ENCODE measurements at places on chromosomes 5 and 9.

GRCh38 chr9:86983620-86984259, 36.4 kb upstream of the GAS1 start:
- no peak for DNase-seq

DNA sequence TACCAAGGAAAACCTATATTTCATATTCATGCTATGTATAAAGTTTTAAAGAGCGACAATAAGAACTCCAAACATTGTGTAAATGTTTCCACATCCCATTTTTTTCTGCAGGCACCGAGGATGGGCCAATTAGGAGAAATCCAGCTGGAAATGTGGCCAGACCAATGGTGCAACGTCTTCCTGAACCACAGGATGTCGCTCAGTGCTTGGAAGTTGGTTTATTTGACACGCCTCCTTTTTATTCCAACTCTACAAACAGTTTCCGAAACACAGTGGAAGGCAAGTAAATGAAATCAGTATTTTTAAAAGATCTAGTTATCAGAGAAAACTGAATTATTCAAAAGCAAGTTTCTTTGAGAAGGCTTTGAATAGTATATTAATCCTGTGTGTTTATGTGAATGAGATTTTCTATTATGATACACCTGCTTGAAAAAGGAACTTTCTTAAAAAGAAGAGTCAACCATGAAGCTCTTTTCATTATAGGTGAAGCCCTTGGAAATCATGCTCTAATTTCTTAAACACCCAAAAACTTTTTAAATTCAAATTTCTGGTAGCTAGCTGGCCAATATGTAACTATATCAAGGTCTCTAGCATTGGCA, 9.1 kb downstream of the TYRP1 start:
- no peak for DNase-seq

GRCh38 chr9:134234001-134234660, 69.8 kb upstream of the RNU6ATAC start:
- DNase-seq = no peak

DNA sequence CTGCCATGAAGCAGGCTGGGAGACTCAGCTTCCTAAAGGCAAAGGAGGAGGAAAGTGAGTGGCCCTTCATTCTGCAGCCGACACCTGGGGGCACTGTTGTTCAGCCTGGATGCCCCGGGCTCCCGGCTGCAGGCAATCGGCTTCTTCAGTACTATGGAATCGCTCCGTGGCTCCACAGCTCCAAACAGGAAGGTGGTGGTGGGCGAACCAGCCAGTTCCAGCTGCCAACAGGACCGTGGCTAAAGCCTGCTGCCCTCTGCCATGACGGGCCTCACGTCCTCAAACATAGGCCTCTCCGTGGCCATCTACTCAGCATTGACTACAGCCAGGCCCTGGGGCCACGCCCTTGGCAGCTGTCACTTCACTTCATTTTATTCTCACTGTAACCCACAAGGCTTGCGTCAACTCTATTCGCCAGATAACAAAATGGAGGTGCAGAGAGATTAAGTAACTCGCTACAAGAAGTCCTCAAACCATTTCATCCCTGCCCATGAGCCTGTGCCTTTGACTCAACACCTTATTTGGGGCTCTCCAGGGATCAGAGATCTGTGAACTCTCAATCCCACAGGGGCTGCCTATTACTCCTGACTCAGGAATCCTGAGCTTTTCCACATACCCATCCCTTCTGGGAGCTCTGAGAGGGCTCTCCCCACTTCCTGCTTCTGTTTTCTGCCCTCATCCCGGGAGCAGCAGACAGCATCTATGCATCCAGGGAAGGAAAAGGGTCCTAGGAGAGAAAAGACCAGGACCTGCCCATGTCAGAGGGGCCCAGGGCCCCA, 38.0 kb downstream of the PAX5 start:
- DNase-seq = peak; percentile 34

- DNase-seq = no peak
Observed at GRCh38 chr5:116144103-116144502, 59.3 kb downstream of the COMMD10 start.

DNA sequence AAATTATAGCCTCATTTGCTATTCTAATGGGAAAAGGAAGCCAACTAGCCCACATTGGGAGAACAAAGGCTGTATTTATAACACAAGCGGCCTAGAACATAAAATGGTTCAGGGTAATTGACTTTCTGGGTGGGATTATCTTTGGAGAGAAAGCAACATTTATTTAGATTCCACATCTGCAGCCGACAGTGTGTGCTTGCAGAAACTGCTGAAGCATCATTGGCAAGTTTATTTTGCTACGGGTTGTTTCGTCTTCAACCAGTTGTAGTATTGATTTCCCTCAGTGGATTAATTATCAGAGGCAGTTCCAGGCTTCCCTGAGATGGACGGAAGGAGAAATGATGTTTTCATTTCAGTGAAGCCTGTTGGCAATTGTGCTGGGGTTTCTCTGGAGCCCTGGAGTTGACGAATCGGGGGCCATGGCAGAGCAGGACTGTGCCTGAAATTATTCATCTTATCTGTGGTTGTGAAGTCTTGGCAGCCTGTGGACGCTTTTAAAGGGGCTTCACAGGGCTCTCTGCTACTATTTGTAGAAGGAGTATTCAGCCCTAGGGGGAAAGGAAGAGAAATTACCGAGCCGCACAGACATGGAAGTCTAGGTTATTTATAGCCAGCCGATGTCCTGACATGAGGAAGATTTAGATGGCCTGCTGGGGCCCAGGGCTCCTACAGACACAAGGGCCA, 290.6 kb upstream of the IRX4 start:
- DNase-seq = no peak

DNA sequence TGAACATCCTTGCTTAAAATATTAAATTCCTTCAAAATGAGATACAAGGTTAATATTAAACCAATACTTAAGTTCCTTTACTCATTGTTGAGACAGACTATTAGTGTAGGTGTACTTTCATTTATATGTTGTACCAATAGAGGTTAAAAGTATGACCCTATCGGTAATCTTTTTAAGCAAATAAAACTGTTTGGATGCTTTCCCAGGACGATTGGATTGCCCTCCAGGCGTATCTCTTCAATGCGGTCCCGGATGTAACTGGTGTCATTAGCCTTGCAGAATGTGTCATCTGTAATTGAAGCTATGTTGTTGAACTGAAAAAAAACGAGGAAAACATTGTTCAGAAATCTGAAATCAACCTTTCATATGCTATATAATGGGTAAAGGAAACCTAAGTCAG, 18.9 kb downstream of the OGN start:
- DNase-seq = no peak

GRCh38 chr5:127885176-127885575, 182.0 kb downstream of the CCDC192 start:
- DNase-seq = no peak

DNA sequence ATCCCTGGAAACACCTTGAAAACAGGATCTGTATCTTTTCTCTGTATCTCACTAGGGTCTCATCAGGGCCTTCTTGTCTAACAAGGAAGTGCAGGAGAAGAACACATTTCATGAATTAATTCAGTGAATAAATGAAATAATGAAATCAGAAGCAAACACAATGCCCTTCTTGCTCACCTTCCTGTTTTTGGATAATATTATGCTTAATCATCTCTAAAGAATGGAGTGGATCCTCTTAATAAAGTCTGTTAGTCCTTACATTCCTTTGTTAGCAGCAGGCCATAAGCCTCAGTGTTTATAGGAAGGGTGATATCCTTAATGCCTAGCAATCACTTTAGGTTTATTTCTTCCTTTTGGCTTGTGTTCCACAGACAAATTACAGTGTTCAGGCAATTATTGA, 837.1 kb upstream of the SEMA6A start:
- DNase-seq = no peak

- no peak for DNase-seq
Observed at GRCh38 chr9:94900222-94901018, 173.9 kb downstream of the AOPEP start.

DNA sequence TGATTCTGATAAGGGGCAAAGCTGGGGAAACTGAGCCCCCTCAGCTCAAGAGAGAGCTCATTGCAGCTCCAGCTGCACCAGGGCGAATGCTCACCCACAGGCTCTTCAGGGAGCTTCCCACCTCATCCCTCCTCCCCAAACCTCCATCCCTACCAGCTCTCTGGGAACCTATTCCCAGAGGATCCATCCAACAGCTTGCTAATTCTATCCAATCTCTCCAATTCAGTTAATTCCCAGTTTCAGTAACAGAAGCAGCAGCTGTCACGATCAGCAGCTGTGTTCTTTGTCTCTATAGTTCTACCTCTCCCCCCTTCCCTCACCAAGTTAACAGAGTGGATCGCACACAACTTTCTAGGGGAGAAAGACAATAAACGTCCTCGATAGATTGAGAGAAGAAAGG, 135.5 kb upstream of the EFNA5 start:
- no peak for DNase-seq

- no peak for DNase-seq
Observed at GRCh38 chr9:36337002-36337401, 63.1 kb downstream of the RNF38 start.

GRCh38 chr9:130860458-130861316, 25.6 kb downstream of the ABL1 start:
- no peak for DNase-seq

- no peak for DNase-seq
Observed at GRCh38 chr5:156094001-156094400, 233.0 kb upstream of the SGCD start.

DNA sequence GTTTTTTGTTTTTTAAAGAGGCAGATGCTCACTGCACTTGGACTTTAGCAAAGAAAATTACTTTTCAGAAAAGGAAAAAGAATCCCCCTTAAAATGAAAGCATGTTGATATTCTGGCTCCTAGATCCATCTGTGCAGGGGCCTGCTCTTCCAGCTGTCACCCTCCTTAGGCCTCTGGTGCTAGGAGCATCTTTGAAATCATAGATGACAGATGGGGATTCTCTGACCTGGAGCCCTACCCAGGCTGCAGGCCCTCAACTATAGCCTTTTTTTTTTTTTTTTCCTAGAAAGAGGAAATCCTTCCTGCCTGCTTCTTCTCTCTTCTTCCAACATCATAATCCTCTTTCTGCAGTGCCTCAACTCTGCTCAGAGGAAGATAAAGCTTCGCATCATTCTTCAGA, 16.3 kb upstream of the DCP2 start:
- no peak for DNase-seq

DNA sequence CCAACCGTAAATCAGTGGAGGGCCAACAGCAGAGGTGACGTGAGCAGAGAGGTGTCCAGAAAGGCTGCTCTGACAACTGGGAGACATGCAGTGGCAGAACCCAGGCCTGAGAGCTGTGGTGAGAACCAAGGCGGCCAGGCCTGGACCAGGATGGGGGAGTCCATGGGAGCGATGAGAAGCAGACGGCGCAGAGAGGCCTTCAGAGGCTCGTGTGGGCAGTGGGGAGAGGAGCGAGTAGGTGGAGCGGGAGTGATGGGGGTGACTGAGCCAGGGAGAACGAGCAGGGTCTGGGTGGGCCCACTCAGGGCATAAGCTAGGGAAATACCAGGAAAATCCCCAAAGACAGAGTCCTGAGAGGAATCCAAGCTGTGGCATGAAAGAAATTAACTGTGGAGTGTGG, 7.9 kb upstream of the IL3 start:
- no peak for DNase-seq

GRCh38 chr5:150411245-150411979, 1.3 kb downstream of the CD74 start:
- no peak for DNase-seq

GRCh38 chr5:156134216-156134615, 192.7 kb upstream of the SGCD start:
- DNase-seq = no peak

- DNase-seq = no peak
Observed at GRCh38 chr9:128765499-128765898, 6.2 kb downstream of the ZER1 start.

- DNase-seq = no peak
Observed at GRCh38 chr5:71974622-71975021, 132.7 kb upstream of the MAP1B start.

DNA sequence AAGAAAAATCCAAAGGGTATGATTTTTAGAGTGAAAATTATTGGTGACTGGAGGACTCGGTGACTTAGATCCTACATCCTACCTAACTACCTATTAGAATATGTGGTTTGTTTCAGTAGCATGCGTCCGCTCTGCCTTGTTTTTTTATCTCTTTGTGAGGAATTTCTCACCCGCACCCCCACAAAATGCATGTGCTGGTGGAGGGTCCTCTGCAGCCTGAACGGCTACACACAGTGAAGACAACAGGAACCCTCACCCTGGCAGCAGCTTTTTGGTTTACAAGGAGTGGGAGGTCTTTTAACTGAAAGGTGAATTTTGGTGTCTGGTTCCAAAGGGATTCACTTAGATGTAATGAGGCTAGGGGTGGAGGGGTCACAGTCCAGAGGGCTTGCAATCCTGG, 115.5 kb downstream of the GNA14 start:
- no peak for DNase-seq

GRCh38 chr5:58048954-58049353, 410.9 kb downstream of the PLK2 start:
- no peak for DNase-seq

DNA sequence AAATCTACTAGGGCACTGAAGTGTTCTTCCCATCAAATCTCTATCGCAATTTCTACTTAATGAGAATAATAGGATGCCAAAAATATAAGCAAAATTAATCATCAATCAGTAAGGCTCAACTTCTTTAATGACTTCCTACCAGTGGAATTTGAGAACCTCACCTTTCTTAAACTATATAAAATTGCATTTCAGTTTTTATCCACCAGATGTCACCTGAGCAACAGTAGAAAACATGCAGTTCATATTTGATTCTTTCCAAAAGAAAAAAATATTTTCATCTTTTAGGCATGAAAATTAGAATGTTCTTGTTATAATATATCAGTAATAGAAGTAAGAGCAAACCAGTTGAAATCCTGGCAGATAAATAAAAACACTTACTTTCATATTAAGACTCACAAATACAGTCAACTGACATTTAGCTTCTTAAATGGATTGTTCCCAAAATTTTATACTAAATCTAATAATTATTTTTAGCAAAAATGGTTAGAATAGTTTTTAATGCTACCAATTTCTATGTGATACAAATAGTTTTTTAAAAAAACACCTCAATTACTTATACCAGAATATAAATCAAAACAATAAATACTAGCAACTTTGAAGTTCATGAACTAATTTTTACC, 13.4 kb upstream of the CCDC112 start:
- no peak for DNase-seq

GRCh38 chr9:126388964-126389708, 62.5 kb downstream of the MVB12B start:
- DNase-seq = no peak

- DNase-seq = no peak
Observed at GRCh38 chr9:83986195-83986594, 5.6 kb downstream of the RMI1 start.

GRCh38 chr5:109485030-109485429, 75.3 kb upstream of the PJA2 start:
- DNase-seq = peak; percentile 44
